ENCODE measurements at places on chromosomes 13 and 19. TPM values are rescaled to one million over a fixed set of nuclear protein-coding genes. Genes with fewer than 3 reads are reported as not detected.
A peak's percentile ranks its signal among the peaks of the same experiment; 100 is the strongest.

- no peak overlapping the region for H3K4me3 ChIP-seq
- H3K4me1 ChIP-seq = no peaks in the 10 kb centered on the region
- no peak for DNase-seq
Observed at GRCh38 chr19:3114018-3114726, 20.0 kb downstream of the GNA11 start.

Gene SH2D3A
- 64.0 TPM for total RNA-seq

Gene S1PR5
- total RNA-seq = not detected

GRCh38 chr13:51303063-51303552, 36.4 kb upstream of the SERPINE3 start:
- no peak overlapping the region for H3K27ac ChIP-seq
- no peaks in the 10 kb centered on the region for H3K36me3 ChIP-seq
- no peaks in the 10 kb centered on the region for H3K4me1 ChIP-seq
- DNase-seq = no peak
- peaks cover 16% of the 10 kb centered on the region for H3K27me3 ChIP-seq
- H3K4me3 ChIP-seq = no peak overlapping the region

Gene ZNF582
- total RNA-seq = 1.7 TPM

- H3K36me3 ChIP-seq = no peaks in the 10 kb centered on the region
- no peak for DNase-seq
- H3K27ac ChIP-seq = no peak overlapping the region
Observed at GRCh38 chr19:30734669-30735068, 362.5 kb downstream of the ZNF536 start.

Gene HS6ST3
- not detected for total RNA-seq

GRCh38 chr13:33284916-33285315, 639 bp downstream of the STARD13 start:
- no peaks in the 10 kb centered on the region for H3K27me3 ChIP-seq
- H3K4me1 ChIP-seq = peaks cover 43% of the 10 kb centered on the region
- peak overlapping the region; percentile 95 for H3K27ac ChIP-seq

DNA sequence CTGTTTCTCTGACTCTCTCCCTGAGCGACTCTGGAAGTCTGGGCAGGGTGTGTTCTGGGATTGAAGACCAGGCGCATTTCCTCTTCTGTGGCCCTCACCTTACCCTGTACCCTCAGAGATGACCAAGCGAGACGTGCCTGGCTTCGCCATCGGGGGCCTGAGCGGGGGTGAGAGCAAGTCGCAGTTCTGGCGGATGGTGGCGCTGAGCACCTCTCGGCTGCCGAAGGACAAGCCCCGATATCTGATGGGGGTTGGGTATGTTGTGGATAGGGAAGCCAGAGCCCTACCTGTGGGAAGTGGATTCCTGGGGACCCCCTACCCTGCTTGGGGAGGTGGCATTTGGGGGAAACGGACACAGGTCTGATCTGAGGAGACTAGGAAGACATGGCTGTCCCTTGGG, 5.8 kb upstream of the DNM2 start:
- peaks cover 5% of the 10 kb centered on the region for H3K4me1 ChIP-seq
- DNase-seq = no peak
- H3K4me3 ChIP-seq = no peak overlapping the region
- H3K36me3 ChIP-seq = peaks cover 21% of the 10 kb centered on the region
- H3K27ac ChIP-seq = no peak overlapping the region
- no peaks in the 10 kb centered on the region for H3K27me3 ChIP-seq

Gene CYP4F2
- 0.22 TPM for total RNA-seq

DNA sequence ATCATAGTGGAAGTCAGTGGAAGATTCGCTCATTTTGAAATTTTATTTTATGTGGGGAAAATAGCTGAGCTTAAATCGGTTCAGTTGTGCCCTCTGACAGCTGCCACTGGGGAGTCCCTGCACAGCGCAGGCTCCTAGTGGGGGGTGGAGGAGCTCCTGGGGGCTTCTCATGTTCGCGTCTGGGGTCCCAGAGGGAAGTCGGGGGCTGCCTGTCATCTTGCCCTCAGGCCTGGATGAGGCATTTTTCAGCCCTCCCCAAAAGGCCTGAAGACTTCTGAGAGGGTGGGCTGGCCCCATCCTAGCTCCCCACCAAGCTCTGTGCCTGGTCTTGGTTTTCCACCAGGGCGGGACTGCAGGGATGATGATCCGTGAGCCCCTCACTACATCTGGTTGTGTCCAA, 82.1 kb downstream of the CHST8 start:
- H3K36me3 ChIP-seq = no peaks in the 10 kb centered on the region
- H3K27ac ChIP-seq = no peak overlapping the region

Gene RASA3
- 0.49 TPM for total RNA-seq

DNA sequence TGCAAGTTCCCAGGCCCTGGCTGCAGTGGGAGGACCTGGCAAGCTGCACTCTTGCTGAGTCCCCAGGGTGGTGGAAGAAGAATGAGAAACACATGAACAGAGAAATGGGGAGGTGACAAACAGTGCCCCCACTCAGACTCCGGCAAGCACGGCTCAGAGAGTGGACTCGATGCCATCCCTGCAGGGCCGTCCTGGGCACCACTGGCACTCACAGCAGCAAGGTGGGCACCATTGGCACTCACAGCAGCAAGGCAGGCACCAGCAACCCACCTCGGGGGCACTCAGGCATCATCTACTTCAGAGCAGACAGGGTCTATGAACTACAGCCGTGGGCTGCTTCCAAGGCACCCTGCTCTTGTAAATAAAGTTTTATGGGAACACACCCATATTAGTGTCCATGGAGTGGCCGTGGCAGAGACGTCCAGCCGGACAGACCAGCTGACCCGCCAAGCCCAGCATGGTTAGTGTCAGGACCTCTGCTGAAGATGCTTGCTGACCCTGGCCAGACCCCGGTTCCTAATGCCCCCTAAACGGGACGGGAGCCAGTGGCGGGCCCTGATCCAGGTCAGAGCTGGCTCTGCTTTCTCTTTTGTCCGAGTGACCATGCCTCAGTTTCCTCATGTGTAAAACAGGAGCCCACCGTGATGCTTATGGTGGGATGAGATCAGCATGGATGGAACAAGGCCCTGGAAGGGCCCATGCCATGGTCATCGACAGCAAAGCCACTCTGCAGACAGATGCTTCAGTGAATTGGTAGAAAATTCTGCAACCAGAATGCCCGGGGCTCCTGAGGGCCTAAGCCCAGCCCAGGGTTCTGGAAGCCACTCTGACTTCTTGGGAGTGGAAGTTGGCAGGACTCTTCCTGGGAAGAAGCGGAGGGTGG, 2.1 kb upstream of the F10 start:
- no peaks in the 10 kb centered on the region for H3K36me3 ChIP-seq
- peaks cover 13% of the 10 kb centered on the region for H3K27me3 ChIP-seq
- H3K27ac ChIP-seq = no peak overlapping the region
- DNase-seq = no peak
- no peak overlapping the region for H3K4me3 ChIP-seq

Gene LRRC63
- 0.38 TPM for total RNA-seq

GRCh38 chr19:15666883-15667282, 6.0 kb upstream of the CYP4F12 start:
- no peaks in the 10 kb centered on the region for H3K36me3 ChIP-seq
- H3K27ac ChIP-seq = no peak overlapping the region
- no peak for DNase-seq
- H3K4me3 ChIP-seq = no peak overlapping the region
- no peaks in the 10 kb centered on the region for H3K27me3 ChIP-seq
- H3K4me1 ChIP-seq = no peaks in the 10 kb centered on the region

DNA sequence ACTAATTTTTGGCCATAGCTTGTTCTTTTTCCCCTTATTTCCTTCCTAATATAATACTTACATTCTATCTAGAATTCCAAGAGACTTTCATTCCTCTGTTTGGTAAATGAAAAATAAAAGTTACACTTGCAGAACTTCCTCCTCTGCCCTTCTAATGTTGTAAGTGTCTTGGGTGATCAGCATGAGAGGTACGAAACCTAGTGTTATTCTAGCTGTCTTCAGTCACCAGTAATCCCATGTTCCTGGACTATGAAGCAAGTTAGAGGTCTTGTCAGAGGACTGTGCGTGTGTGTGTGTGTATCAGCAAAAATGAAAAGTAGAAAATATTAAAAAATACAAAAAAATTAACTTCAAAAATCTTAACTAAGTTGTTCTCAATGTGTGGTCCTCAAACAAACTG, 307.0 kb downstream of the SPRY2 start:
- no peak overlapping the region for H3K4me3 ChIP-seq
- no peak for DNase-seq
- H3K27ac ChIP-seq = no peak overlapping the region
- H3K36me3 ChIP-seq = no peaks in the 10 kb centered on the region

DNA sequence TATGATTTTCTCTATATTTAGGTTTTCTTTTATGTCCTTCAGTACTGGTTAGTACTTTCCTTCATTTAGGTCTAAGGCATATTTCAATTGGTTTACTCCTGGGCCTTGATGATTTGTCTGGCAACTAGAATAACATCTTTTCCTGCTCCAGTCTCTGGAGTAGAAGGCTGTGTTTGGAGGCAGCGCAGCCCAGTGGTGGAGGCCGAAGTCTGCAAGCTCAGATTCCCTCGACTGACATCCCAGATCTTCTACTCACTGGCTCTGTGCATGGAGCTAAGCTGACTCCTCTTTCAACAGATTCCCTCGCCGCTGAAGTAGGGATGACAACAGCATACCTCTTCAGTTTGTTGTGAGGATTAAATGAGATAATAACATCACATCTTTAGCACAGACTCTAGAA, 141.0 kb downstream of the RAP2A start:
- no peaks in the 10 kb centered on the region for H3K4me1 ChIP-seq
- no peak for DNase-seq
- H3K4me3 ChIP-seq = no peak overlapping the region
- no peaks in the 10 kb centered on the region for H3K27me3 ChIP-seq
- H3K27ac ChIP-seq = no peak overlapping the region
- no peaks in the 10 kb centered on the region for H3K36me3 ChIP-seq

Gene SIGLEC8
- total RNA-seq = not detected

GRCh38 chr19:42123765-42124164, 8.5 kb downstream of the POU2F2 start:
- no peak for DNase-seq
- peaks cover 41% of the 10 kb centered on the region for H3K4me1 ChIP-seq
- no peak overlapping the region for H3K4me3 ChIP-seq
- no peaks in the 10 kb centered on the region for H3K27me3 ChIP-seq

- H3K27ac ChIP-seq = no peak overlapping the region
- no peak overlapping the region for H3K4me3 ChIP-seq
- H3K27me3 ChIP-seq = peaks cover 7% of the 10 kb centered on the region
- peak; percentile 15 for DNase-seq
- H3K36me3 ChIP-seq = no peaks in the 10 kb centered on the region
- H3K4me1 ChIP-seq = no peaks in the 10 kb centered on the region
Observed at GRCh38 chr13:46288570-46289259, 77.0 kb downstream of the LRRC63 start.

Gene CYP2A7
- not detected for total RNA-seq

DNA sequence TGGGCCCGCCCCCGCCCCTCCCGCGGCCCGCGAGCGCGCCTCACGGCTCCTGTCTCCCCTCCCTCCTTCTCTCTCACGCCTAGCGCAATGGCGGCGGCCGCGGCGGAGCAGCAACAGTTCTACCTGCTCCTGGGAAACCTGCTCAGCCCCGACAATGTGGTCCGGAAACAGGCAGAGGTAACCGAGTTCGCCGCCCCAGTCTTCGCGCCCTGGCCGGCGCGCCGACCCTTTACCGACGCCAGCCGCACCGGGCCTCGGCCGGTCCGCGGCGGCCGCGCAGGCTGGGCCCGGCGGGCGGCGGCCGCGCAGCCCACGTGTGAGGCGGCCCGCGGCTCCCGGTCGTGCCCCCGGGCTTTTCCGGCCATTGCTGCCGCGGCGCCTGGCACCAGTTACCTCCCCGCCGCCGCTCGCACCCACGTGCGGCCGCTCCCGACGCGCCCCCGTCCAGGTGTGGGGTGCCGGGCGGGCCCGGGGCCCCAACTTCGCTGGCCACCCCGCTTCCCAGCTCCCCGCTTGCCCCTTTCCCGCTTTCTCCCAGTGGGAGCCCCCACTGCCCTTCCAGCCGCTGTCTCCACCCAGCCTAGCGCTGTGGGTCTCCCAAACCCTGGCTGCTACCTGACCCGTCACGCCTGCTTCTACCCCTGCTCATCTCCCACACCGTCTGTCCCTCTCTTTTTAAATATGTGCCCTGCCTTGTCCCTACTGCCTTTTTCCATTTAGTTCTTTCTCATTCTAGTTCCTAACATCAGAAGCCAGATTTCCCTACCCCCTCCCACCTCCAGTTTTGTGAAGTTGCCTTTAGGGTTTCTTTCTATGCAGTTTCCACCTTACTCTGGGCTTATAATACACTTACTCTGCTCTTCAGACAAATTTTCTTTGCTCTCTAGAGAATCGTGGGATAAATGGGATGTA, 23.4 kb downstream of the IPO5 start:
- H3K4me3 ChIP-seq = peak overlapping the region; percentile 86
- no peaks in the 10 kb centered on the region for H3K27me3 ChIP-seq
- peak overlapping the region; percentile 96 for H3K27ac ChIP-seq
- DNase-seq = no peak
- H3K4me1 ChIP-seq = no peaks in the 10 kb centered on the region

Gene PNMA8A
- total RNA-seq = 0.49 TPM

- no peaks in the 10 kb centered on the region for H3K4me1 ChIP-seq
- no peak overlapping the region for H3K4me3 ChIP-seq
- no peaks in the 10 kb centered on the region for H3K36me3 ChIP-seq
- DNase-seq = no peak
- no peak overlapping the region for H3K27ac ChIP-seq
- no peaks in the 10 kb centered on the region for H3K27me3 ChIP-seq
Observed at GRCh38 chr13:90766386-90766902, 581.0 kb upstream of the MIR17HG start.

DNA sequence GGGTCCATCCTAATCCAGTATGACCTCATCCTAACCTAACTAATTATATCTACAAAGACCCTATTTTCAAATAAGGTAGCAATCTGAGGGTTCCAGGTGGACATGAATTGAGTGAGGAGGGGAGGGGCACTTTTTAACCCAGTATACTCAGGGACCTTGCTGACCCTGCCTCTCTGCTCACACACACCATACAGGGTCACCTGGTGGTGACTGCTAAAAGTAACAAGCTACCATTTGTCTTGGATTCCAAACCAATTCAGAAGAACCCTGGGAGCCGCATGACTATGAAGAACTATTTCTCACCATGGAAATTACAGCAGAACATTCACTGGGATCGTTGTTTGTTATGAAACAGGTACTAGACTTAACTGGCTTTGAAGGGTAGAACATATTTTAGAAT, 151.9 kb downstream of the LACC1 start:
- no peak overlapping the region for H3K4me3 ChIP-seq
- no peaks in the 10 kb centered on the region for H3K27me3 ChIP-seq
- H3K4me1 ChIP-seq = no peaks in the 10 kb centered on the region
- H3K36me3 ChIP-seq = no peaks in the 10 kb centered on the region
- DNase-seq = no peak
- no peak overlapping the region for H3K27ac ChIP-seq

Data from Calu3 (cell line).